ENCODE measurements at places on chromosomes 13 and 19. TPM values are rescaled to one million over a fixed set of nuclear protein-coding genes. Genes with fewer than 3 reads are reported as not detected.
A peak's percentile ranks its signal among the peaks of the same experiment; 100 is the strongest.

DNA sequence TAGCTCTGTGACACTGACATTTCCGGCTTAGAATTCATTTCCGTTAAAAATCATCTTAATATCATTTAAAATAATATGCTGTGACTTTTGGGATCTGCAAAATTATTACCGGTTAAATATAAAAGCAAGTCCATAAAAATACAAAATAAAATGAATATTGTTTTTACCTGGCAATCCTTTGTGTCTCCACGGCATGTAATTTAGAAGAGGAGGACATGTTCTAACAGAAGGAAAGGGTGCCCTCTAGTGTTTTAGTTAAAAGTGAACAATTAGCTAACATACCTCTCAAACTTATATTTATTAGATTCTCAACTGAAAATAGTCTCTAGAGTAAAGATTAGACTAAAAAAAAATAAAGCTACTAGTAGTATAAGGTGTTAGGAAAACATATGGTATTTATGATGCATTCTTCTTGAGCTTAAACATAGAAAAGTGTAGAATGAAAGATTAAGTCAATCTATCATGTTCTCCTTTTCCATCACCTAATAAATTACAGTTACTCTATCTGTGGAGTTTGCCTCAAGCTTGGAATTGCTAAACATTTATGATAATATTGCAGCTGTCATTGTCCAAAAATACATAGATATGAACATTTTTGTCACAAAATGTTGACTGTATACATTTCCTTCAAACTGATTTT is 676.7 kb upstream of the SPRY2 start:
- no peak for DNase-seq

DNA sequence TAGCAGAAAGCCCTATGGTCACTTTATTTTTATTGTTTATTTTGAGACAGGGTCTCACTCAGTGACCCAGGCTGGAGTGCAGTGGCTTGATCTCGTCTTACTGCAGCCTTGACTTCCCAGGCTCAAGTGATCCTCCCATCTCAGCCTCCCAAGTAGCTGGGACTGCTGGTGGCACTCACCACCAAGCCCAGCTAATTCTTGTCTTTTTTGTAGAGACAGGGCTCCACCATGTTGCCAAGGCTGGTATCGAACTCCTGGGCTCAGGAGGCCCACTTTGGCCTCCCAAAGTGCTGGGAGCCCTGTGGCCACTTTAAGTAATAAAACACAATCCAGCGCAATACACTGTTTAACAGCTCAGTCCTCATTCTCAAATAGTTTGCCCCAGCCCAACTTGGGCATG is 69.3 kb downstream of the NUFIP1 start:
- DNase-seq = no peak

- peak; percentile 89 for DNase-seq
These were observed 11.5 kb upstream of the CYP4F3 start for GRCh38 chr19:15629003-15629880.

DNA sequence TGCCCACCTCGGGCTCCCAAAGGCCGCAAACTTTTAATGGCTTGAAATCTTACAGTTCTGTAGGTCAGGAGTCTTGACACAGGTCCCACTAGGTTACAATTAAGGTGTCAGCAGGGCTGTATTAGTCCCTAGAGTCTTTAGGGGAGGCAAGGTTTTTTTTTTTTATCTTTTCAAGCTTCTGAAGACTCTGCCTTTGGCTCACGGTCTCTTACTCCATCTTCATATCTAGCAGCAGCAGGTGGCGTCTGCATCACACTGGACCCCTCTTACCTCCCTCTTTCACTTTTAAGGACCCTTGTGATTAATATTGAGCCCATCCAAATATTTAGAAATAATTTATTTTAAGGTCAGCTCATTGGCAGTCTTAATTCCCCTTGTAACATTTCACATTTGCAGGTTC is 11.6 kb downstream of the MIR17HG start:
- no peak for DNase-seq

DNA sequence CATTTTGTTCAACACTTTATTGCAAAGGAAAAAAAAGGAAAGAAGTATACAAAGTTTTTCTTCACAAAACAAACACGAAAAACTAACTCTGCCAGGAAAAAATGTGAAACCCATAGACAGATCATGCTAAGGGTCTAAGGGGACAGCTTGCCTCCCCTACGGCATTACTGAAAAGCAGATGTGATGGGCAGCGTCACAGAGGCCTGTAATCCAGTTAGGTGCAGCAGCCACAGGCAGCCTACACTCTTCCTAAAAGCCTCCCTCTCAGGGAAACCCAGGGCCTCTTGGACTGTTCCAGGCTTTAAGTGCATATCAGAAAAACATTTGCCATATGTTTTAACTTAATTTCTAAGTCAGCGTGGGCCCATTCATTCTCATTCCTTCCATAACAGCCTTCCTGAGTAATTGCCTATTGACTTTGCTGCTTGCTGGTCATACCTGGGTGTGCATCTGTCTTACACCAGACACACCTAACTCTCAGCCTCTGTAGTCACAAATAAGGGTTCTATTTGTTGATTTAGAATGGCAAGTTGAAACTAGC is 135.7 kb upstream of the SERP2 start:
- peak; percentile 60 for DNase-seq

- no peak for DNase-seq
These were observed 9.7 kb downstream of the CILP2 start for GRCh38 chr19:19547674-19548336.

DNA sequence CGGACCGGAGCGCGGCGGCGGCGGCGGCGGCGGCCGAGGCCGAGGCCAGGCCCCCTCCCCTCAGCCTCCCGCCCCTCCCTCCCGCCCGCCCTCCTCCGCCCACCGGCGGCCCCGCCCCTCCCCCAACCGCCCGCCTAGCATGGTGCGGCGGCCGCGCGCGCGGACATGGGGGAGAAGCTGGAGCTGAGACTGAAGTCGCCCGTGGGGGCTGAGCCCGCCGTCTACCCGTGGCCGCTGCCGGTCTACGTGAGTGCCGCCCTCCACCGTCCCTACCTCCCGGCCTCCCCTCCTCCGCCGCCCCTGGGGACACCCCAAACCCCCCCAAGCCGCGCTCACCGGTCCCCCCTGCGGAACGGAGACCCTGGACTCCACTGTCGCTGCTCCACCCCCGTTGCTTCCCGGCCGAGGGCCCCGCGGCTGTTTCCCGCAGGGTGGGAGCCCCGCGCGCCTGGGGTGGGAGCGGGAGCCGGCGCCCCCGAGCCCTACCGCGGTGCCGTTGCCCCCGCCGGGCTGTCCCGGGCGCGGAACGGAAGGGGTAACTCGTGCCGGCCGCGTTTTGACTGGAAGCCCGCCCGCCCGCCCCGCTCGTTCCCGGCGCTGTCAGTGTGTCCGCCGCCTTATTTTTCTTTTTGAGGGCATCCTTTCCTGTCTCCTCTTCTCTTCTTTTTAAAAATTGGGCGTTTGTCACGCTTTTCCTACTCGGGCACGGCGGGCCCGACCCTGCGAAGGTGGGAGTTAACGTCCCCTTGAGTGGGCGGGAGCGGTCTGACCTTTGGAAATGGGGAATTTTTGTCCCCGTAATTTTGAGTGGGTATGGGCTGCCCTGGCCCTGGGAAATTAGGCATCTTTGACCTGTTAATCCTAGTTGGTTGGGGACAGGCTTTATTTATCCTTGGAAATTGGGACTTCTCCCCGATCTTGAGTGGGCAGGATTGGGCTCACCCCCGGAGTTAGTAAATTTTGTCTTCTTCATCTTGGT is 576 bp downstream of the DOT1L start:
- DNase-seq = peak; percentile 90

The CCNE1 gene
- 1.4 TPM for total RNA-seq

The C2CD4C gene
- total RNA-seq = 1.9 TPM

The IFNL2 gene
- not detected for total RNA-seq

The ELAVL3 gene
- 0.22 TPM for total RNA-seq

Measured in kidney (tissue), 22 donors.